ENCODE measurements at places on chromosomes 5 and 9. TPM values are rescaled to one million over a fixed set of nuclear protein-coding genes. Genes with fewer than 3 reads are reported as not detected.

GRCh38 chr9:134735441-134736175 lies 94.0 kb downstream of the COL5A1 start:
- H3K27ac ChIP-seq = no peak overlapping the region
- H3K4me3 ChIP-seq = no peak overlapping the region
- H3K36me3 ChIP-seq = no peaks in the 10 kb centered on the region
- no peak for DNase-seq

DNA sequence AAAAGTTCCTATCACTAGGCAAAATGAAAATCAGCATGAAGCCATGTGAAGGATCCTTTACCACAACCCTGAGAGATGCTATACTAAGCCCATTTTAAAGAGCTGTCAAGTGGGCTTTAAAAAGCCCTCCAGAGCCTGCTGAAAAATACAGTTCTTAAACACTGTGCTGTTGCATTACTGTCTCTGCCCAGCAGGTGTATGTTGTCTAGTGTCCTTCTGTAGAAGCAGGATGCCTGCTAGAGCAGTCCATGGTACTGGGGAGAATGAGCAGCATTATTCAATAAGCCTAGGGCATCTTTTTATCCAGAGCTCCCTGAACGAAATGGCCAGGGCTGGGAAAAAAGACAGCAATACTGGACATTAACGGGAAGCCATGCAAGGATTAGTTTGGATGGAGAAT lies 126.2 kb upstream of the PLCXD3 start:
- no peaks in the 10 kb centered on the region for H3K36me3 ChIP-seq
- H3K27me3 ChIP-seq = no peaks in the 10 kb centered on the region
- no peaks in the 10 kb centered on the region for H3K4me1 ChIP-seq
- no peak overlapping the region for H3K27ac ChIP-seq

GRCh38 chr5:75349663-75350062 lies 12.6 kb downstream of the HMGCR start:
- no peak for DNase-seq
- H3K27ac ChIP-seq = no peak overlapping the region
- H3K27me3 ChIP-seq = no peaks in the 10 kb centered on the region
- H3K4me3 ChIP-seq = no peak overlapping the region
- peaks cover 23% of the 10 kb centered on the region for H3K36me3 ChIP-seq
- no peaks in the 10 kb centered on the region for H3K4me1 ChIP-seq

GRCh38 chr9:114387680-114388356 lies at the start of gene AKNA:
Gene AKNA, minus strand, starts transcription at chr9:114387982. Its CDS starts 6,649 bp downstream, at chr9:114381333.
- DNase-seq = peak; percentile 88
- H3K36me3 ChIP-seq = no peaks in the 10 kb centered on the region
- H3K4me1 ChIP-seq = peaks cover 32% of the 10 kb centered on the region
- no peaks in the 10 kb centered on the region for H3K27me3 ChIP-seq
- peak within 1 kb of the TSS; percentile 82 for H3K27ac ChIP-seq

DNA sequence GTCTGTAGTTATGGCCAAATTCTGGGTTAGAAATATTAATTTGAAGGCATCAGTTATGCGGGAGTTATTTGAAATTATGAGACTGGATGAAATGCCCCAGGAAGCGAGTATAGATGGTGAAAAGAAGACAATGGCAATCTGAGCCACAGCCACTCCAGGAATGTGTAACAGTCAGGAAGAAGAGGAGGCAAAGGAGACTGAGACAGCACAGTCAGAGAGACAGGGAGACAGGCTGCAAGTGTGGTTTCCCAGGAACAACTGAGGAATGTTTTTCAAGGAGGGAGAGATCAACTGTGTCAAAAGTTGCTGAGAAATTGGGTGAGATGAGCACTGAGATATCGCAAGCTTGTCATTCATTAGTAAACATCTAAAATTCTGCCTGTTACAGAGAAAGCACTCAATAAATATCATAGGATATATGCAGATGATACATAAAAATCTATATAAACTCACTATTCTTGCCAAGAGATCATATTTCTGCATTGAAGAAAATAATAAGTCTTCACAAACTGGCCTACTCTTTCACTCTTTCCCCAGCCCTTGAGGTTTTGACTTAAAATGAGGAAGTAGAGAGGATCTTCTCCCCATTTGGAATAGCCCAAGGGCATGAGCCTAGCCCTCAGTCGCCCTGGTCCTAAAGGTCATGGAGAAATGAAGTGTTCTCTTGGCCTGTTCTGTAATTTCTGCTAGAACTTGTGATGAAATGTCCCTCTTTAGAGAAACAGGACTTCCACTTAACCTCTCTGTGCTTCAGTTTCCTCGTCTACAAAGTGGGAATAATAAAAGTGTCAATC lies 48.5 kb upstream of the RLN1 start:
- no peaks in the 10 kb centered on the region for H3K36me3 ChIP-seq
- H3K27me3 ChIP-seq = no peaks in the 10 kb centered on the region
- no peak for DNase-seq

DNA sequence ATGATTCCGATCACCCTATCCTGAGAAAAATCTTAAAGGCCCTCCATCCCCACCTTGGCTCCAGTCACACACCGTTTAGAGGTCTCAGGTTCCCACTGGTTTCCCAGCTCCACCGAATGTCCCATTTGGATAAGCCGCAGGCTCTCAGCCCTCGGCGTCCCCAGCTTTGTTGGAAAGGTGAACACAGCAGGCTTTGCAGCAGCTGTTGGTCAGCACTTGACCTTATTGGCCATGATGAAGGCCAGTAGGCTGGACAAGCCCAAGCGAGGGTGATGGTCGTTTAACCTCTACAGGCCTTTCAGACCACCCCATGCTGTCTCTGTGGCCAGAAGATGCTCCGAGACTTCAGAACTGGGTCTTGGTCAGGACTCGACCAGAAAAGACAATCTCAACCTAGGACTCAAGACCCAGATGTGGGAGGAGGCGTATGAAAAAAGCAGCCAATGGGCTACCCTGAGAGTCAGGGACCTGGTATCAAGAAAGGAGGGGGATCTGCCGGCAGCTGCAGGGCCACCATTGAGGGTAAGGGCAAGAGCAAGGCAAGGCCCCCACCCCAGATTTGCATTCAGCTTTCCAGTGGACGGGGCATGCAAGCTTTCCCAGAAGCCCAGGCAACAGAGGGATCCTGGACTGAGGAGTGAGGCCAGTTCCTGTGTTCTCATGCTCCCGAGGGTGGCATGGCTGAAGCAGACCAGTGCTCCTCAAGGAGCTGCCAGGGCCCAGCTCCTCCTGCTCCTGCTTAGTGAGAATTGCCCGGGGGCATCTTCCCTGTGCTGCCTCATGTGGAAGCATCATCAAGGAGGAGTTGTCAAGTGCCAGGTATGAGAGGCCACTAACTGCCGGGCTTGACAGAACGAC lies 13.4 kb downstream of the UBE2QL1 start:
- H3K4me3 ChIP-seq = no peak overlapping the region
- H3K4me1 ChIP-seq = no peaks in the 10 kb centered on the region
- H3K27ac ChIP-seq = no peak overlapping the region

DNA sequence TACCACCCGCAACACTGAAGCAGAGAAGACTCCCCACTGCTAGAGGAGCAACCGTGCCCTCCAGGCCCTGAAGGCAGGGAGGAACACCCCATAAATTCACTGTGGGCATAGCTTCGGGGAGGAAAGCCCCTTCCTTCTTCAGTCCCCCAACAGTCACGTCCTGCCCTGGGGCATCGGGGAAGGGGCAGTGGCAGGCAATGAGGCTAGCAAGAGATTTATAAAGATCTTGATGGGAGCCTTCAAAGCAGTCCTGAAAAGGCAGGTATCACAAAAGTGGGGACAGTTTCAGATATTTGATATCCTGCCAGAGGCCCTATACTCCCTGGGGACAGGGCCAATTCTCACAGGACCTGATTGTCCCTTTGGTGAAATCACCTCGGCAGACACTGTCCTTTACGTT lies 16.9 kb upstream of the TRIM14 start:
- H3K27ac ChIP-seq = no peak overlapping the region
- no peaks in the 10 kb centered on the region for H3K27me3 ChIP-seq
- no peaks in the 10 kb centered on the region for H3K36me3 ChIP-seq
- DNase-seq = no peak
- no peaks in the 10 kb centered on the region for H3K4me1 ChIP-seq

Gene BARHL1
- polyA plus RNA-seq = not detected

Gene ZNF484
- 1.9 TPM for polyA plus RNA-seq

Gene BNC2
- 5.4 TPM for polyA plus RNA-seq

Gene PANK3
- polyA plus RNA-seq = 7.7 TPM

Gene TRIM36
- 0.39 TPM for polyA plus RNA-seq

Gene CXCL14
- polyA plus RNA-seq = 414 TPM

Gene CYSRT1
- polyA plus RNA-seq = 1.3 TPM

Data from kidney (tissue), 22 donors.